ENCODE measurements at places on chromosomes 12 and 14.

DNA sequence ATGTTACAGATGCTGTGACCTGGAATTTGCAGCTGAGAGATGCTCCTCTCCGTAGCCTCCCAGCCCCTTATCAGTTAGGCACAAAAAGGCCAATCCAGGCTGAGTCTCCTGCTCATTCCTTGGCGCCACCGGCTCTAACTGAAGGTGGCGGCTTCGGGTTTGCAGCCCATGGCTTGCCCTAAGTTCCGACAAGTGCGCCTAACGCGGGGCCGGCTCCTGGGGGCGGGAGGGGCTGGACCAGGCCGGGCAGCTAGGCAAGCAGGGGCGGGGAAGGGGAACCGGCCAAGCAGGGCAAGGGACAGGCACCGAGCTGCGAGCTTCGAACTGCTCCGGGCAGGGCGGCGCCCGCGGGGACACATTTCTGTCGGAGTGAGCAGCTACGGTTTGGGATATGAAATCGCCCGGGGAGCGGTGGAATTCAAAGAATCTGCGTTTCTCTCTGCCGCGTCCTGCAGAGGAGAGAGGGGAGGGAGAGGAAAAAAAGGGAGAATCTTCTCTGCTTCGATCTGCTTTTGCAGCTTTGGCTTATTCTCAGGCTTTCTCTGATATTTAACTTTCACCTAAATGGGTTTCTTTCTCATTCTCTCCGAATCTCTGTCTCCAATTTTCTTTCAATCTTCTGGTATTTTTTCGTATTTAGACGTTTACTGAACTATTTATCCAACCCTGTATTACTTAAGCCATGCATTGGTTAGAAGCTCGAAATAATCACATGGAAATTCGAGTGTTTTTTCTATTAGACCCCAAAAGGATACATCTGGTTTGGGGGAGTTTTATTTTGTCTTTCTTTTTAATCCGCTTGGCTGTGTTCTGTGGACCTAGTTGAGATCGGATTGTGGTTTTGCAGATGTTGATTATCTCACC lies 1.6 kb upstream of the HOXC12 start:
- DNase-seq: no peak

GRCh38 chr12:80791863-80792262 lies 75.2 kb downstream of the MYF5 start:
- no peak for DNase-seq

DNA sequence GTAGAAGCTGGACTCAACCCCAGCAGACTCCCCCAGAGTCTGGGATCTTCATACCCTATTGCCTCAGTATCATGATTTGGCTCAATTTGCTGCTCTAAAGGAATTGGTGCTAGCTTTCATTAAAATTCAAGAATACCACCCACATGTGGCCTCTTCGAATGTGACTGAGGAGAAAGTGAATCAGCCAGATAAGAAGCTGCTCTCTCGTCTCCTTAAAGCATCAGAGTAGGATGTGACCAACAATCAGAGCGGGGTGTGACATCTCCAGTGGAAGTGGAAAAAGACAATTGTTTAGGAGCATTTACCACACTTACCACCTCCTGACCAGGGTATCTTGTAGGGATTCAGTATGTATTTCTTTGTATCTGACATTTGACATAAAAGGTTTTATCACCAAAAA lies 278.2 kb upstream of the DIO2 start:
- no peak for DNase-seq

DNA sequence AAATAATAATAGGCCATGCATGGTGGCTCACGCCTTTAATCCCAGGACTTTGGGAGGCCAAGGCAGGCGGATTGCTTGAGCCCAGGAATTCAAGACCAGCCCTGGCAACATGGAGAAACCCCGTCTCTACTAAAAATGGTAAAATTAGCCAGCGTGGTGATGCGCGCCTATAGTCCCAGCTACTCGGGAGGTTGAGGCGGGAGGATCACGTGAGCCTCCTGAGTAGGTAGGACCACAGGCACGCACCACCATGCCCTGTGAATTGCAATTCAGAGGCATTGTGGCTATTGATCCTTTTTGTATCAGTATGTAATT lies 2.3 kb downstream of the ARHGDIB start:
- DNase-seq: no peak

GRCh38 chr14:71261206-71261605 lies 353.9 kb downstream of the PCNX1 start:
- DNase-seq: no peak

GRCh38 chr12:89238593-89238992 lies 113.7 kb downstream of the DUSP6 start:
- no peak for DNase-seq

DNA sequence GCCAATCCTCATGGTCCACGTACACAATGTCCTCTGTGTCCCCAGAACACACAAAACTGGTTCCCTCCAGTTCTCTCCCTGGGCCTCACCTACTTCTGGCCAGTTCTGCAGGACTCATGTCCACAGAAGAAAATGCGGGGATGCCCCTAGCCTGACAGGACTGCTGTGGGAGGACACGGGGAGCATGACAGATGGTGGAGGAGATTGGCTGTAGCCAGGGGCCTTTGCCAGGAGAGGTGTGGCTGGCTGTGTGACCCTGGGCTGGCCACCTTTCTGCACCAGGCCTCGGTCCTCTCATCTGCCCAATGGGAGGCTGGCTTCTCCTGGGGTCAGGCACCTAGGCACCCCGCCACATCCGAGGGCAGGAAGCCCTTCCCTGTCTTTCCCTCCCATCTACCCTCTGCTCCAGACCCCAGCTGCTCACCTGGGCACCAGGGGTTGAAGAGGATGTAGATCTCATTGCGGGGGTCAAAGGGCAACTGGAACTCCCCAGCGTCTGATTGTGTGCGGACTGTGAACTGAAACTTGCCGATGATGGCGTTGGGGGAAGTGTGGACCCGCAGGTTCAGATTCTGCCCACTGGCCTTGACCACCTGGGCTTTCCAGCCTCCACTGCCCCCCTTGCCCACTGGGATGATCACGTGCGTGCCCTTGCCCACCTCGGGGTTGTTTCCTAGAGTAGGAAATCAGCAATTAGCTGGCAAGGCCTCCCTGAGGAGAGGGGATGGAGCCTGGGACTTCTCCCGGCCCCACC lies 2.8 kb downstream of the TGM1 start:
- no peak for DNase-seq

DNA sequence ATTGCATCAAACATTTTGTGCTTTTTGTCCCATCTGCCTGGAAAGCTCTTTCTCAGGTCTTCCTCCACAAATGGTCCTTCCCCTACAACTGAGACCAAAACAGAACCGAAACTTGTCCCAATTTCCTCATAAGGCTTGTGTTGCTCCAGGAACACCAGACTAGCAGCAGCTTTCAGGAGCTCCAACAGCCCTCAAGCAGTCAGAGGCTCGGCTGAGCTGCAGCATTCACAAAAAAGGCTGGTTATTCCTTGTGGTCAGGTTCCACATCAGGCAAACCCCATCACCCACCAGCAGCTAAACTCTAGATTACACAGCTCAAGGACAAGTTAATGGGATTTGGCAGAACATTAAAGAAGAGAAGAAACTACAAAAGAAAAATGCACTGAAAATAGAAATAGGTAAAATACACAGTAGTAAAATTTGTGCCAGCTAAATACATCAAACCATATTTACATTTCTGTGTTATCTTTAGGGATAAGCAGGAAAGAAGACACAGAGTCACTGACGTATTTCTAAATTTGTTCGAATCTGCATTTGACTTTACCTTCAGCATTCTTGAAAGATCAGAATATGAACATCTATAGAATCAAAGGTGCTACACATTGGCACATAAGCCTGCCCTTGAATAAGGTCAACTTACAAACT lies 141.2 kb downstream of the STXBP6 start:
- DNase-seq: no peak

DNA sequence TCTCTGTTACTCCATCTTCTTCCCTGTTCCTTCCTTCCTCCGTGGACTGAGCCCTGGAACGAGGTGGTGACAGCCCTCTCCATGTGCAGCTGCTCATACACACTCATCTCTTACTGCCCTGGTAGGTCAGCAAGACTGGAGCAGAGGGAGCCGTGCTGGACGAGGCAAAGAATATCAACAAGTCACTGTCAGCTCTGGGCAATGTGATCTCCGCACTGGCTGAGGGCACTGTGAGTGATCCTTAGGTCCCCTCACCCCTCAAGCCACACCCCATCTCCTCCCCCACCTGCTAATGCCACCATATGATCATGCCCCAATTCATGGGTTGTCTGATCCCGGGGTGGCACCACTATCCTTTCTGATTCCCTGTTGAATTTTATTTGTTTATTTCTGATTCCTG lies 19.0 kb downstream of the KIF5A start:
- DNase-seq: no peak

DNA sequence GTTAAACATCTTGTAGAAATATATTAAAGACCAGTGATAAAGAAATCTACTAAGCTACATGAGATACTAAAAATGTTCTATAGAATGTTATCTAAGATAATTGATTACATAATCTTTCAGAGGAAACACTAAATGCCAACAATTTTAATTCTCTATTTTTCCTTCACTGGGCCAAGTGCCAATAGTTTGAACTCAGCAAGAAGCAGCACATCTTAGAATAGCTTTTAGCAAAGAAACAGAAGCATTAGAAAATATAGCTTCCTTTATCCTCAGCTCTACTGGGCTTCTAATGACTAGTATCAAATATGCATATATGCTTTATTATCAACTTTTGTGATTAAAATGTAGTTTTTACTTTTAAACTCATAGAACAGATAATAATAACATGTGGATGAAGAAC lies 461.4 kb upstream of the USP15 start:
- DNase-seq: no peak

DNA sequence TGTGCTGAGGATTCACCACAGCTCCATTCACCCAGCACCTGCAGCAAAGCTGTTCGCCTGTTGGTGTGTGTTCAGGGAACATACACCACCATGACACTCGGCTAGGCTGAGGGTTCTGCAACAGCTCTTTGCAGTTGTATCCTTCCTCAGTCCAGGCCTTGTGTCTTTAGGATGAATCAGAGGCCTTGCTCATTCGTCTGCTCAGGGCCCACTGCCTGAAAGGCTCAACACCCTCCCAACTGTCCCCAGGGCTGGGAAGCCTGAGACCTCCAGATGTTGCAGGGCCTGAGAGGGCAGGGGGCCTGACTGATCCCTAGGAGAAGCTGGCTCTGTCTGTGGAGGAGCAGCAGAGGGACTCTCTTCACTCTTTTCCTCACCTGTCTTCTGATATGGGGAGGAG lies 11.2 kb downstream of the ZDHHC22 start:
- DNase-seq: no peak

GRCh38 chr14:102417001-102417431 lies 54.3 kb downstream of the TECPR2 start:
- DNase-seq: no peak

All from stimulated activated CD8-positive, alpha-beta memory T cell treated with anti-CD3 and anti-CD28 coated beads, Interleukin-15, amount 100 ng/mL, for 48 hours (primary cell).